Mesothelial cell of epicardium (in vitro differentiated cells): ENCODE measurements at places on chromosomes 1 and 21.

DNA sequence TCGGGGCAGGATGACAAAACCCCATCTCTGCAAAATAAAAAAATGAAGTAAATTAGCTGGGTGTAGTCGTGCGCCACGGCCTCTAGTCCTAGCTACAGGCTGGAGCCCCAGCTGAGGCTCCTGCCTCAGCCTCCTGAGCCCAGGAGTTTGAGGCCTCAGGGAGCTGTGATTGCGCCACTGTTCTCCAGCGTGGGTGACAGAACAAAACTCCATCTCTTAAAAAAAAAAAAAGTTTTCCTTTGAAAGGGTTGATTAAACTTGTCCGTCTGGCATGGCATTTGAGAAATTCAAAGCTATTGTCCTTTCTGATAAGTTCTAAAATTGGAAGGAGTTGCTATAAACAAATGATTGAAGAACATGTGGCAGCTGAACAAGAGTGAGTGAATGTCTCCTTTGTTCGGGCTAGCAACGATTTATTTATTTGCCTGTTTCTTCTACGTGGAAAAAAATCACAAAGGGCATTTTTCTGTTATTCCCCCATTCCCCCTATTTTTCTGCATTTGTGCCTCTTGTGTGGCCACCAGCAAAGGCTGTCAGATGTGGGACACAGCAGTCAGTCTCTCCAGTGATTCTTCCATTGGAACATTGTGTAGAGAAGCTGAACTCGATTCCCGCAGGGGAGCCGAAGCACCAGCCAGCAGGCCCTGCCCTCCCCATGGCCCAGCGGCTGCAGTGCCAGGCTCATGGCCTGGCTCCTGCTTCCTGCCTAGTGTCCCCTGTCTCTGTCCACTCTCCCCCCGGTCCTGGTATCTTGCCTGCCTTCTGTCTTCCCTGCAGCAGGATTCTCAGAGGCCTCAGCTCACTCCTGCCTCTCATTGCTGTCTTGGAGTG, 21.5 kb upstream of the PWP2 start:
- no peak for DNase-seq

DNA sequence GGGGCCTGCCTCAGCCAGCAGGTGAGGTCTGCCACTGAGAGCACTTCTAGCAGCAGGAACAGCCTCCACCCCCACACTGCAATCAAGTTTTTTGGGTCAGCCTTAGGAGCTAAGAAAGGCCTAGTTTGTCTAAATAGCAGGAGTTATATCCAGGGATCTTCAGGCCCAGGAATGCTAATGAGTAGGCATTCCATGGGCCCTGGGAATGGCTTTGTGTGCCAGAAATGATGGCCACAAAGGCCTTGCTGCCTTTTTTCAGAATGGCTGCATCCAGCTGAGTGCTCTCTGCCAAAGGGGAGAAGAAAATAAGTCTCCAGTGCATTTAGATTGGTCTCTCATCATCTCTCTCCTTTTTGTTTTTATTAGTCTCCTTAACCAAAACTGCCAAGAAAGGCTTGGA, 2.8 kb downstream of the MRTO4 start:
- DNase-seq: no peak

DNA sequence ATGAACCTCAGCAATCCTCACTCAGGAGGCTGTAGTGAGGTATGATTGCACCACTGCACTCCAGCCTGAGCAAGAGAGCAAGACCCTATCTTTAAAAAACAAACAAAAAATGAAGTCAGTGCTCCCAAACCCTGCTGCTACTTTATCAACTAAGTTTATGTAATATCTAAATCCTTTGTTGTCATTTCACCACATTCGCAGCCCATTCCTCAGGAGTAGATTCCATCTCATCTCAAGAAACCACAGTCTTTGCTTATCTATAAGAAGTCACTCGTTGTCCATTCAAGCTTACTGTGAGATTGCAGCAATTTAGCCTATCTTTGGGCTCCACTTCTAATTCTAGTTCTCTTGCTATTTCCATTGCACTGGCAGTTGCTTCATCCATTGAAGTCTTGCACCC, 44.3 kb upstream of the RGL1 start:
- no peak for DNase-seq

DNA sequence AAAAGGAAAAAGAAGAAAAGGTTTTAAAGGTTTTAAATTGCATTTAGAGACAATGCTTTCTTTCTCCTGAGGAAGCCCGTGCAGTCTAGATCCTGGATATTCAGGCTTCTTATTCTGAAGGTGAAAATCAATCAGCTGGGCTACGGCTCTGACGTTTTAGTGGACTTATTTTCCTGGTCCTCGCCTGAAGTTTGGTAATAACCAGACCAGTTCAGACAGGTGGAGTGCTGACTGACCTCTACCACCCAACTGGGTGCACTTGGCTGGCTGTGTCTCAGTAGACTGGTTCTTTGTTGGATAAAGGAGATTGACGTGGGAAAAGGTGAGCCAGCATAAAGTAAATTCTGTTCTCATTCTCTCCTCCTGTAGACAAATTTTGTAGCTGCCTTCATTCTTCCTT, 7.2 kb upstream of the ATP1A1 start:
- DNase-seq: no peak

DNA sequence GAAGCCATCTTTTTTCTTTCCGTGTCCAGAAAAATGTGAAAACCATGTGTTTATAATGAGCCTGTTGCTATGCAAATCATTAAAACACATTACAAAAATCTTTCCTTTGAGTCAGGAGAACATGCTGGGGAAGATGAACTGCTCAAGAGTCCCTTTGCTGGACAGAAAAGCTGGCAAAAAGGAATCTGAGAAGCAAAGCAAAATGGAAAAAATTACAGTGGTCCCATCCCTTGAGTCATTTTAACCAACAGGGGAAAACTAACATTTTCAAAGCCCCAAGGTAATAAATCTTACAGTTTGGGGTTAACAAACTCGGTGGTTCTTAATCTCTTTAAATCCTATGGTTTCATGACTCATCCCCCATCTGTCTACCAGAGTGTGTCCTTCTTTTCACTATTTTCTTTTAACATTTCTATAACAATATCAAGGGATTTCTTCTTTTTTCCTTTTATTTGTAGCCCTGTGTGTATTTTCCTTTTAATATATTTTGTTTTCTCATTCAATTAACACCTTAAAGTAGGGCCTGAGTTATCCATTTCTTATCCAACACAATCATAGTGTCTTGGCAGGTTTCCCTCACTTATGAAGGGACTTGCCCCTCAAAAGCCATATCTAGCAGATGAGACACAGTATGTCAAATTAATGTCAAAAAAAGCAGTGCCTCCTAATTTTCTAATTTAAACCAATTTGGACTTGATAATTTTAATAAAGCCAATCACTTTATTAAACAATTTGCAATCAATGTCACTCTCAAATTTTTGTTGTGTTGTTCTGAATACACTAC, 105.4 kb downstream of the PTPN14 start:
- DNase-seq: no peak

- no peak for DNase-seq
These were observed 45.3 kb downstream of the TTC3 start for GRCh38 chr21:37118187-37118826.

DNA sequence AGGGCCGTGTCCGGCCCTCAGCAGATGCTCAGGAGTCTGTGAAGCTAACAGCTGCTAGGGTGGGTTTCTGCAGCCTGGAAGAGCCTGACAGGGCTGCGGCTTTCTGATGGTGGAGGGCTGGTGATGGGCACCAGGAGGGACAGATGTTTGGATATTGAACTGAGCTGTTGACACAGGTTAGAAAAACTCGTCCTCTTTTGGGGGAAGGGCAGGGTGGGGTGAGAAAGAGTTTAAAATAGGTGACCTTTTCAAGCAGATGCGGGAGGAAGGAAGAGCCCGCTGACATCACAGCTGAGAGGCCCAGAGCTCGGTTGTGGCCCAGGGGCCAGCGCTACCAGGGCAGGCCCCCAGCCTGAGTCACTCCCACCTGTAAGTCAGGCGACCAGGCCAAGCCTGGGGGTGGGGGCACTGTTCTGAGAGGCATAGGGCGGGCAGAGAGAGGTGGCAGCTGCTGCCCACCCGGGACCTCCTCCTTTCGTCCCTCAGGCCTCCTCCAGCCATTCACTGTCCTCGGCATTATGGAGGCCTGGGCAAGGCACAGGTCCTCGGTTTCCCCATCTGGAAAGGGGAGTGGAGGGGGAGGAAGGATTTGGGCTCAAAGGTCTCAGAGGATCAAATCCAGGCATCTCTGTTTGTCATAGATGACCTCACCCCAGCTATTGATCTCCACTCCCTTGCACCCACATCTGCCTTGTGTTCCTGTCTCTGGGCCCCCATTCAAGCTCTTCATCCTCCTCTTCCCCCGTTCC, 32.3 kb upstream of the ID3 start:
- no peak for DNase-seq

DNA sequence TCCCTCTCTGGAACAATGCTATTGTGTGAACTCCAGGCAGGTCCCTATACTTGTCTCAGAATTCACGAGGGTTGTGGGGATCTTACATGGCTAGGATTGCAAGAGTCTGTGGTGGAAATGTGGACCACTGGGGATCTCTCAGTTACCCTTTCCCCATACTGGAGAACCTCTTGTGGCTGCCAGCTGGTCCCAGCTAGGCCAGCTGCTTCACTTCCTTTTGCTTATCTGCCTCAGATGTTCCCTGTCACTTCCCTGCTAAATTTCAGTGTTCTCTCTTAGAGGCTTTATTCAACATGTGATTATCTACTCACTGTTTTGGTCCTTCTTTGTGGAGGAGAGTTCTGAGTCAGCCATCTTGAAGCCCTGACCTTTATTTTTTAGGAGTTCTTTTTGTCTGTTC, 75.9 kb upstream of the SAMD13 start:
- DNase-seq: no peak
